ENCODE measurements at places on chromosomes 7 and 10.

DNA sequence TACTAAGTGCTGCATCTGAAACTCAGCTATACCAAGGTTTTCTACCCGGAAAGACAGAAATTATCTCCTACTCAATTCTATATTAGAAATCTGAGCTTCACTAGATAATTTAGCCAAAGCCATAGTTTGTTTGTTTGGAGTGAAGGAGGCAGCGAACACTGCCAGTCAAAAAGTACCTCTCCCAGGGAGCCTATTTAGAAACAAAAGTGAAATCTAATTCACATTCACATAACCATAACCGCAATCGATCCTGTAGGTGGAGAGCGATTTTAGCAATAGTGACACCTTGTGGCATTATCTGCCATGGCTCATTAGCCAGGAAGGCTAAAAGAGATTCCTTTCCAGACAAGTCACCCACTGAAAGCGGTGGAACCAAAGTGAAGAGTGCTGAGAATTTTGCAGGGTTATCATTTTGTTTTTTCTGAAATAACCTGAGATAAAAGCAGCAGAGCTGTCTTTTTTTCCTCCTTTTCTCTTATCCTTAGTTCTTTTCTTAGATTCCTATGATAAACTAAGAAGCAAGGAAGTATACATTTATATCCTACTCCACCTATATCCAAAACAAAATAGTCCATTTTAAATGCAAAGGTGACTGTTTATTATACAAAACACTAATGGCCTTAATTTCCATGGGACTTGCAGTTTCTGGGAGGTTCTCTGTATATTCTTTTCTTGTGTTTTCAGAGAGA, 83.7 kb upstream of the BET1 start:
- peak; percentile 67 for DNase-seq

DNA sequence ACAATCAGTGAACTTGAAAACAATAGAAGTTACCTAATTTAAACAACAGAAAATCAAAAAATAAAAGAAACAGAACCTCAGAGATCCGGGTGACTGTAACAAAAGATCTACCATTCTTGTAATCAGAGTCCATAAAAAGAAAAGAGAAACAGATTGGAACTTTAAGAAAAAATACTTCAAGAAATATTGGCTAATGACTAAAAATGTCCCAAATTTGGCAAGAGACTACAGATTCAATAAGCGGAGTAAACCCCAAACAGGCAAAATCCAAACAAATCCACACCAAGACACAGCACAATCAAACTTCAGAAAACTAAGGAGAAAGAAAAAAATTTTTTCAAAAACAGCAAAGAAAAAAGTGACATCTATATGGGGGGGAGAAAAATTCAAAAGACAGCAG, 15.1 kb downstream of the GSAP start:
- DNase-seq = no peak

DNA sequence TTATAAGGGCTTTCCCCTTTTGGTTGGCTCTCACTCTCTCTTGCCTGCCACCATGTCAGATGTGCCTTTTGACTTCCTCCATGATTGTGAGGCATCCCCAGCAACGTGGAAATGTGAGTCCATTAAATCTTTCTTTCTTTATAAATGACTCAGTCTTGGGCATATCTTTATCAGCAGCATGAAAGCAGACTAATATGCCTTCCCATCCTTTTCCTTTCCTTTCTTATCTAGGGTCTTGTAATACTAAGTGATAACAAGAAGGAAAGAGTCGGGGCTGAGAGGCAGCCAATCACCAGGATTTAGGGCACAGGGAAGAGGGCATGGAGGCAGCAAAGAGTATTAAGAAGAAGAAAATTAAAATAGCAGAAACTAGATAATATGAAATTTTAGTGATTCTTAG, 62.0 kb upstream of the JCAD start:
- DNase-seq = no peak

DNA sequence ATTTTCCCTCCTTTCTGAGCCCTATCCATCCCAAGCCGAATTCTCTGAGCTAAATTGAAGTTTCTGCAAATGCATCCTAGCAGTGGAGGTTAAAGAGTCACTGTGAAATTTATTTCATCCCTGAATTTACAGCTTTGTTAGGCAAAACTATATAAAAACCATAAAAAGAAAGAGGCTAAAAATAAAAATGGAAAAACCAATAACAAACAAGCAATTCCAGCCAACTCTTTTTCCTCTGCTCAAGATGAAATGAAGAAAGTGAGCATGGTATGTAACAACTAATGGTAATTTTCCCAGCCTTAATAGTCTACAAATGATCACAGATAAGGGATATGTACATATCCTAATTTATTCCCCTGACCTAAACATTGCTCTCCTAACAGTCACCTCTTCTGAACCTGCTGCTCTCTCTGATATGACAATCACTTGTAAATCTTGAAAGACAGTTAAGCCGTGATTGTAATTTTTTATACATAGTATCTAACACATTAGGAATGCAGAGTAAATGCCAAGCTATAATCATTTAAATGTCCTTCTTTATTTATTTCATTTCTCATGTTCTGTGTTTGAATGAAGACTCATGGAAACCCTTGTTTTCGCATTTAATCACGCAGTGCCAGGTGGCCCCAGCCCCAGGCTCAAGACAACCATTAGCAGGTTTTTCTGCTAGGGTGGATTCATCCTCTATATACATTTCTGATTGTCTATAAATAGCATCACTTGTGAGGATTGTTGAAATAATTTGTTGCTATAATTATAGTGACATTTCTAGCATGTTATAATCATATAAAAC, 48.6 kb upstream of the NRP1 start:
- no peak for DNase-seq

- no peak for DNase-seq
Observed at GRCh38 chr10:114491419-114491818, 87.1 kb upstream of the AFAP1L2 start.

GRCh38 chr10:128062331-128062880, 63.8 kb downstream of the MKI67 start:
- DNase-seq = no peak

DNA sequence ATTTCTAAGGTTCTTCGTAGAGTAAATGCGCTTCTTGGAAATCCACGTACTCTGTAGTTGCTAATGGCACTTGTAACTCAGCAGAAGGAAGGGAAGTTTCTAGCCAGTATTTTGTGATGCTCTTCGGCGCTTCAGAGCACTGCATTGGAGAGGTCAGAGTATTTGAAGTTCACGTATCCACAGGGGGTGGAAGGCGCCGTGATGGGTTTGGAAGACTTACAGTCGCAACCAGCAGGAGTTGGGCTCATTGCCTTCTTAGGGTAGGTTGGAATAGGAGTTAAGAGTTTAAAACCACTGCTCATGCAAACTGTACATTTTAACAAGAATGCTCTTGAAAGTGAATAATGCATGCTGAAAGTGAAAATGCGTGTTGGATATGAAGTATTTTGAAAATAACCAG, 49.1 kb downstream of the SHH start:
- DNase-seq = no peak

- DNase-seq = no peak
Observed at GRCh38 chr7:57203161-57203791, 71.0 kb upstream of the ZNF479 start.

GRCh38 chr7:70621954-70622600, 509.9 kb upstream of the GALNT17 start:
- DNase-seq = no peak

DNA sequence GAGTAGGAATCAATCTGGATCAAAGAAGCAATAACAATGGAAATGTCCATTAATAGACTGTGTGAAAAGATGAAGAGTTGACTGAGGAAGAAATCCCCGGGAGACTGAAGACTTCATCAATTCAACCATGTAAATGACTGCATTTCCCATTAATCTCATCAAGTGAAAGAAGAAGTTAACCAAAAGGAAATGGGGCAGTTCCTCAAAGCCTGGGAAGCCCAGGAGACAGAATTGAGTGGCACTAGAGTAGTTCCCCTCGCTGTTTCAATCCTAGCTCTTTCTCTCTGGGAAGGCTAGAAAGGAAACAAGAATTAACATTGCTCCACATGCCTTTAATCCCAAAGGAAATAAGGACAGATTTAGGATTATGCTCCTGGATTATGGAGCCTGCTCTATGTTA, 4.8 kb upstream of the OR6V1 start:
- no peak for DNase-seq

DNA sequence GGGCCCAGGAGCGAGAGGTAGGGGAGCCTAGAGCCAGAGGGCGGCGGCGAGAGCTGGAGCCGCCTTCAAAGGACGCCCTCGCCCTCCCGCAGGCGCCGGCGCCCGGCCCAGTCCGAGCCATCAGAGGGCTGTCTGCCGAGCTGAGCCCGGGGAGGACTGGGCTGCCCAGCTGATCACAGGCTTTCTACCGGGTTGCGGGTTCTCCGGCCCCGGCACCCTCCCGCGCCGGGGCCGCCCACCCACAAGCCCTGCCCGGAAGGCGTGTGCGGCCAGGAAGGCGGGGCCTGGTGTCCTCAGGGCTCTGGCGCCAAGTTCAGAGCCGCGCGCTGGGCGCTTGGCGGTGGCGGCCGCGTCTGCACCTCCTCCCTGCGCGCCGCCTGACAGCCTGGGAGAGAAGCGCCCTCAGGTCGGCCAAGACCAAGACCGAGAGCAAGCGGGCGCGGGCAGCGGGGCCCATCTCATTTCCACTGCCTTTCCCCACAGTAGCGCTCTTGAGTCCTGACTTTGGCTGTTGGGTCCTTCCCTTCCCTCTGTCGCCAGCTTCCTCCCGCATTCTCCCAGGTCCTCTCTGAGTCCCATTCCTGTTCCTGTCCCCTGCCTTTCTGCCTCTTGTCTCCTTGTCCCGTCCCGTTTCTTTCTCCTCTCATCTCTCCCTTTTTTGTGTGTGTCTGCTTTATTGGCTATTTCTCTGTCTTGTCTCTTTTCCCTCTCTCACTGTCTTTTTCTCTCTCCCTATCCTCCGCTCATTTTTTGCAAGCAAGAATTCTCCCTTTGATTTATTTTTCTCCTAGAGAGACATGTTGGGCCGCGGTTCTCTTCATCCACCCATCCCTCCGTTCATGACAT, 60.6 kb upstream of the MSMB start:
- peak; percentile 26 for DNase-seq

- no peak for DNase-seq
Observed at GRCh38 chr10:110864662-110865140, 7.0 kb upstream of the PDCD4 start.

- no peak for DNase-seq
Observed at GRCh38 chr7:73918926-73919693, 58.2 kb downstream of the TMEM270 start.

DNA sequence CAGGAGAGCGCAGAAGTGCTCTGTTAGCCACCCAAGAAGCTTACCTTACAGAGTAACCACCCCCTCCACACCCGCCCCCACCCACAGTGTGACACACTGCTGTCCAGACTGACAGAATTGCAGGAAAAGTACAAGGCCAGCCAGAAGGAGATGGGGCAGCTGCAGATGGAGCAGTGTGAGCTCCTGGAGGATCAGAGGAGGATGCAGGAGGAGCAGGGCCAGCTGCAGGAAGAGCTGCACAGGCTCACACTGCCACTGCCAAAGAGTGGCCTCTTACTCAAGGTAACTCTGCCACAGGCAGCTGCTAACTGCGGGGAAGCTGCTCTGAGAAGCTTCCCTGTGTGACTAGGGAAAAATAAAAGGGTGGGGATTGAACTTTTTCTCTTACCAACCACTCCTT, 17.6 kb downstream of the CCDC136 start:
- no peak for DNase-seq

- no peak for DNase-seq
Observed at GRCh38 chr10:72133517-72133916, 45.2 kb upstream of the SPOCK2 start.

DNA sequence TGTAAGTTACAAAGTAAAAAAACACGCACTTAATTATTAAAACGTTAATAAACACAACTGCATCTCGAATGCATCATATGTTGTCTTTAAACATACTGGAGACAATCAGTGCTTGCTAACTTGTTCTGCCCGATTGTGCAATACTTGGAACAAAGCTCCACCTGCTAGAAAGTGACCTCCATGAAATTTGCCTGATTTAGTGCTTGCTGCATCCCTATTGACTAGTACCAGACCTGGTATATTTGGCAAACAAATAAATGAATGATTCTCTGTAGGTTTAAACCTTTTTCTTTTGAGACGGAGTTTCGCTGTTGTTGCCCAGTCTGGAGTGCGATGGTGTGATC, 6.2 kb downstream of the BZW2 start:
- DNase-seq = no peak

Measured in NCI-H1092 treated with DMSO at 0.1 percent for 48 hours (cell line).